ENCODE measurements at places on chromosomes 3 and 15.

GRCh38 chr3:108103040-108103751 is 12.4 kb upstream of the CD47 start:
- no peak for DNase-seq

DNA sequence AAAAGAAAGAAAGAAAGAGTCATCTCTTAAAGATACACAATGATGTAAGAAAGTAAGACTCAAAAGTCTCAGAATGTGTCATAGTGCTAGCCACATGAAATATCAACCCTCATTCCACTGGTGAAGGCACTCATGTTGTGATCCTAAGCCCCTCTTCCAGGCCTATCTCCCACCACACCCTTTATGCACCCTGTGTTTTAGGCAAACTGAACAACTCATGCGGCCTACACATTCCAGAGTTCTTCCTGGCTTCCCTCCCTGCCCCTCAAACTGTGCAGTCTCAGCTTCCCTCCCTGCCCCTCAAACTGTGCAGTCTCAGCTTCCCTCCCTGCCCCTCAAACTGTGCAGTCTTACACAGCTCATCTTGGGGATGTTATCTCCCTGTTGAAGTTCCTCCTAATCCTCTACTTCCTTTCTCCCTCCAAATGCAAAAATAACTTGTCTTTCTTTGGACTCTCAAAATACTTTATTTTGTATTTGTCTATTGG is 69.0 kb upstream of the FNDC3B start:
- no peak for DNase-seq

- DNase-seq: no peak
These were observed 43.7 kb downstream of the SRPRB start for GRCh38 chr3:133849346-133849745.

GRCh38 chr15:66128116-66128680 is 125.4 kb downstream of the MEGF11 start:
- no peak for DNase-seq

DNA sequence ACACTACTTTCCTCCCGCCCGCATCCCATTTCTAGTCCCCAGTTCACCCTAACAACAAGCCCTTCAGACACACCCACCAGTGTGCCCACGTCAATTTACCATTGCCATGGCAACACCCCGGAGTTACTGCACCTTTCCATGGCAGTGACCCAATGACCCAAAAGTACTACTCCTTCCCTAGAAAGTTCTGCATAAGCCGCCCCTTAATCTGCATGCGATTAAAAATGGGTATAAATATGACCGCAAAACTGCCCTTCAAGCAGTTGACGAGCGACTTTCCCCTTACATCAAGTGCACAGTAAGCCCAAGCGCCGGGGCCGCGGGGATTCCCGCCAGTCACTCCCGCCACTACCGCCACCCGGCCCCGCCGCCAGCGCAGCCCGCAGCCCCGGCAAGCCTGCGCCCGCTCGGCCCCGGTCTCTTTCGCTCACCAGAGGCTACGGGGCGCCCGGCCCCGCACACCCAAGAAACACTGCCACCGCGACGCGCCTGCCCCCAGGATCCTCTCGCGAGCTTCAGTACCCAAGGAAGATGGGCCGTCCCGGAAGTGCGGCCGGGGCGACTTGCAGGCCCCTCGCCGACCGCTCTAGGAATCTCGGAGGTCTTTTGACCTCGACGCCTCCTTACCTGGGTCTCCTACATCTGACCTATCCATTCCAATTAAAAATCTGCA is 27.2 kb upstream of the ZNF502 start:
- DNase-seq: peak; percentile 45

DNA sequence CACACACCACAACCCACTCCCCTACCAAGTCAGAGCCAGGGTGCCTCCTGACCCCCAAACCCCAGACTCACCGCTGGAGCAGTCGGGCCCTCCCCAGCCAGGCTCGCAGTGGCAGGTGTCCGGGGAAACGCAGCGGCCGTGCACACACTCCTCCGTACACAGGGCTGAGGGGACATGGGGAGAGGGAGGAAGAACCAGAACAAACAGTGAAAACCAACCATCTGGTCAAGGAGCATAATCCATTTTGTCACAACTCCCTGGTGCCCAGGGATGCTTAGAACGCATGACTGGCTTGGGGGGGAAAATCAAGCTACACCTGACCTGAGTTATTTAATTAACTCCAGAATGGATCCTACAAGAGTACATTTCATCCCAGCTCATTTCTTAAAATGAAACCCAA is 159.2 kb downstream of the MEGF11 start:
- DNase-seq: no peak

- no peak for DNase-seq
These were observed 46.5 kb upstream of the SYNPR start for GRCh38 chr3:63231643-63232042.

GRCh38 chr3:143040261-143040879 is 39.0 kb downstream of the U2SURP start:
- peak; percentile 32 for DNase-seq

DNA sequence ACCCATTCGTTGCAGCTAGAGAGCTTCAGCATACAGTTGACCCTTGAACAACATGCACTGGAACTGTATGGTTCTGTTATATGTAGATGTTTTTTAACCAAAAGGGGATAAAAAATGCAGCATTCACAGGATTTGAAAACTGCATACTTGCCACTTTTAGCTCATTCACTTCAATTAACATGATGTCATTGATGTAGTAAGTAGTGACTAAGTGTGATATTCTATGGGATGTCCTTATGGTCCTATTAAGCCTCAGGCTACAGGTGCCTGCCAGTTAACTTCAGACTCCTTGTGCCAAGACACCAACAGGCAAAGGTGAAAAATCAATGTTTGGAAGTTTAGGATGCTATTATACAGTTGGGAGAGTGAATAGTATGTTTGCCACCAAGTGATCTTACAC is 553.6 kb upstream of the NECTIN3 start:
- no peak for DNase-seq

DNA sequence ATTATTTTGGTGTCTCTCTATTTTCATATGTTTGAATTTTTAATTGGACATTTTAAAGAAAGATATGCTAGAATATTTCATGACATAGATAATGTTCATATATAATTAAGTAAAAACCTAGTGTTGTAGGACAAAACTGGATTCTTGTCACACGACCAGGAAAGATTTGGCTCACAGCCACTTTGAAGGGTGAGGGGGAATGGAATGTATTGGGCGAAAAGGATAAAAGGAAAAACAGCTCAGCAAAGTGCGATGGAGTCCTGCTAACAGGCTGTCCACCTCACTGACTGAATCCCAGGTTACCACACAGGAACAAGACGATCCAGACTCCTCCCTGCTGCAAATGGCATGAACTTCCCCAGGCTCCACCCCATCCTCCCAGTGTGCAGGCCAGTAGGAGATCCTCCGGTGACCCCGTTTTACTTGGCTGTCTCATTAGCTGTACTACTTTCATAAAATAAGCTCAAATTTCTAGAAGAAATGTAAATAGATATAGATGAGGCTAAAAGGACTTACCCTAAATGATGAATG is 186.2 kb downstream of the CD47 start:
- no peak for DNase-seq

GRCh38 chr3:101532783-101533602 is 20.0 kb upstream of the SENP7 start:
- no peak for DNase-seq

DNA sequence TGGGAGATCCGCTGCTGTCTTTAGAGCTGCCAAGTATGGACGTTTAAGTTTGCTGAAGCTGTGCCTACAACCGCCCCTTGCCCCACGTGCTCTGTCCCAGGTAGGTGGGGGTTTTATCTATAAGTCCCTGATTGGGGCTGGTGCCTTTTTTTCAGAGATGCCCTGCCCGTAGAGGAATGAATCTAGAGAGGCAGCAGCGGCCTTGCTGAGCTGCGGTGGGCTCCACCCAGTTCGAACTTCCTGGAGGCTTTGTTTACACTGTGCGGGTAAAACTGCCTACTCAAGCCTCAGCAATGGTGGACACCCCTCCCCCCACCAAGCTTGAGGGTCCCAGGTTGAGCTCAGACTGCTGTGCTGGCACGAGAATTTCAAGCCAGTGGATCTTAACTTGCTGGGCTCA is 83.4 kb upstream of the FGF7 start:
- no peak for DNase-seq

DNA sequence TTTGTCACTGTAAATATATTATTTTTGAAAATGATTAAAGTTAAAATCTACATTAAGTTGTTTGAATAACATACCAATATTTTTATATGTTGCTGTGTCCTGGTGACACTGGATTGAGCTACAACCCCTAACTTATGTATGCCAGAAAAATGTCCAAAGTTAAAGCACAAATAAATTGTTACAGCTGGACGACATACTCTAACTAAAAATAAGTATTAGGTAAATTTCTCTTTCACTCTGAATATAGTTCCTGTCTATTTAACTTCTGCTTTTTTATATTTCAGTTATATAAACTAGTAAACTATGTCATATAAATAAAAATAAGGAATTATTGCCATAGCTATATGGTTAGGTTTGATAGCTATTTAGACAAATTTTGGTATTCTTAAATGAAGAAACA is 118.5 kb upstream of the SAMMSON start:
- no peak for DNase-seq

GRCh38 chr3:177469216-177469615 is 271.9 kb upstream of the TBL1XR1 start:
- no peak for DNase-seq

DNA sequence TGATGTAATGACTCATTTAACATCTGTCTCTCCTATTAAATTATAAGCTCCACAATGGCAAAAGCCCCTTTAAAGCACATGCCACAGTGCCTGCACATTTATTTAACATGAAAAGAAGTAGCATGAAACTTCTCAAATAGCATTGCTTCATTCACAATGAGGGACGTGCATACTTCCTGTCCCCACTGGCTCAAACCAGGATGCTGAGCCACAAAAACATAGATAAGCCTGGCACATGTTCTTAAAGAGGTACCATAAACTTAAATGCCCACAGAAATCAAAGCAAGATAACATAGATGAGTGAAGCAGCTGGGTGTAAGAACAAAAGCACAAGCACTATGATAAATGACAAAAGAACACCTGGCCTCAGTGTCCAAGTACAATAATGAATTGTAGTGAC is 3.8 kb downstream of the TP53BP1 start:
- DNase-seq: no peak

DNA sequence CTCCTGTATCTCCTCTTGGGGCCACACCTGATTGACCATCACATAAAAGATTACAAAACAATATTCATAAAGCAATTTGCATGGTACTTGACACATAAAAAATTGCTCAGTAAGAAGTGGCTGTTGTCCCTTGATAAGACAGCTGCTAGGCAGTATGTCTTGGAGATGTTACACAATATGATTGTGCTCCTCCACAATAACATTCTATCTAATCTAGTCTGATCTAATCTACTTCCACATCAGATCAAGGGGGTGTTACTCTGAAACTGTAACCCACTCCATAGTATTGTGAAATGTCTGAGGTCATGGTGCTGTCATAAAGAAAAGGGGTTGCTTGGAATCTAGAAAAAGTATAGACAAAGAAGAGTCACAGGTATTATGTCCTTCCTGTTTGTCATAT is 23.4 kb upstream of the AQP9 start:
- no peak for DNase-seq

DNA sequence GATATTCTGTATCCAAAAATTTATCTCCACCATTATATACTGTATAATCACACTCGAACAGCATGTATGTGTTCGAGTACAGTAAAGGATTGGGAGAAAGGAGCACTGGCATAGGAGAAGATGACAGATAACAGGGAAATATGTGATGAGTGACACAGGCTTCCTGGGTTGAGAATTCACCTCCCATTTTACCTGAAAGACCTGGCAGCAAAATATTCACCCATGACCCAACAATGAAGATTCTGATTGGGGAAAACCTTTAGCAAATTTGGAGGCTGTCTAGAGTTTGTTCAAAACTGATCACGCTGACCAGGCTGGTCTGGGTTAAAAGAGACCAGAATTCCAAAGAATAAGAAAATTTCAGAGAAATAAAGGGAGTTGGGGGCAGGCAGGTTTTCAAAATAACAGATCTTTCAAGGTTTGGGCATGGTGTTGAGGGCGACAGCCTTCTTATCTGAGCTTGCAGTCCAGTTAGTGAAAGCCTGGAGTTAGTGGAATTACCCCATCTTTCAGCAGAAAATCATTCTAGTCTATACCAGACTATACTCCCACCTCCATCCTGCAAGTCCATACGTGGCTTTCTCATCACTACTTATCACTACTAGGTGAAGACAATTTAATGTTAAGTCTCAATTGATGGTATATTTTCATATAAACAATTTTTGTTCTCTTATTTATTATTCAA is 42.8 kb upstream of the RSL24D1 start:
- no peak for DNase-seq

GRCh38 chr3:15750143-15750542 is 47.6 kb downstream of the ANKRD28 start:
- no peak for DNase-seq

DNA sequence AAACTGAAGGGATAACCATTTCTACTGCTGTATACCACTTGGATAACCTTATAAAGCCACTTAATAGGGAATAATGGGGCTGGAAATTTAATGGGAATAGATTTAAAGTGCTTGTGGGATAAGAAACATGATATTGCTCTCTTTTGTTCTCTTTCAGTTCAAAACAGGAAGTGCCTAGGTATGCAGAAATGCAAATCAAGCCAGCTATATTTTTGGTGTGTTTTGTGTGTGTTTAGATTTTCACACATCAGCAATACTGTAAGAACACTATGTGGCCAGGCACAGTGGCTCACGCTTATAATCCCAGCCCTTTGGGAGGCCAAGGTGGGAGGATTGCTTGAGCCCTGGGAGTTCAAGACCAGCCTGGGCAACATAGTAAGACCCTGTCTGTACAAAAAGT is 442.3 kb upstream of the TPRG1 start:
- no peak for DNase-seq

DNA sequence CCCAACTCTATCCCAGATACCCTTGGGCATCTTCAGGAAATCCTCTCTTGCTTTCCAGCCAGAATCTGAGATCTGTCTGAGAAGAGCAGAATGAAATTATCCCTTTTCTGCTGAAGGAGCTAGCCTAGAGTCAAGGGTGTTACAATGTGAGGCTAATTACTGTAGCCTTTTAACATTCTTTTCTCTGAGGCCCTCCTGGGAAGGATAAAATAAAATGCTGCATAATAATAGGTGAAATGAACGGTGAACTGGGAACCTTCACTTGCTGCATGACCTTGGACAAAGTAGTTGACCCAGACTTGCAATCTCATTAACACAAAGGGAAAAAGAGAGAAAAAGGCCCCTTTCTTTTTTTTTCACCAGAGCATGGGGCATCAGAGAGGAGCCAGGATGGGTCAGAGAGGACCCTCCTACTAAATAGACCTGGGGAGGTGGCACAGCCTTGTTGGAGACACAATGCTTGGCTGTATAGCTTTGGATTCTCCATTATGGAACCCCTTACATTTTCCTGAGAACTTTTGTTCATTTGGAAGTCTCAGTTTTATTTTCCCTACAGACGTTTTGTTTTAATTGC is 137.0 kb upstream of the LIPC start:
- DNase-seq: no peak

GRCh38 chr15:74306781-74307217 is 60.6 kb downstream of the CYP11A1 start:
- no peak for DNase-seq
